ENCODE measurements at places on chromosomes 3 and 15.

DNA sequence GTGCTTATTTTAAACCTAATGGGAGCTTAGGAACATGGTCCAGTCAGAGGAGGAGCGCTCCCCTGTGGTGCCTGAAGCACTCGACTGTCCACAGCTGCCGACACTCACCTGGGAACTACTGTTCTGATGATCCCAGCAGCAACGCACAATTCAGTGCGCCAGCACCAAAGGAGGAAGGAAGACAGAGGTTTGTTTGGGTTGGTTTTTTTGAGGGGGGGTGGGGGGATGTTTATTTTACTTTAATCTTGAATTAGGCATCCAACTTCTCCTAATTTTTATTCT is 48.8 kb upstream of the VGLL4 start:
- DNase-seq: no peak

- no peak for DNase-seq
Observed at GRCh38 chr3:98962951-98963350, 61.5 kb upstream of the DCBLD2 start.

DNA sequence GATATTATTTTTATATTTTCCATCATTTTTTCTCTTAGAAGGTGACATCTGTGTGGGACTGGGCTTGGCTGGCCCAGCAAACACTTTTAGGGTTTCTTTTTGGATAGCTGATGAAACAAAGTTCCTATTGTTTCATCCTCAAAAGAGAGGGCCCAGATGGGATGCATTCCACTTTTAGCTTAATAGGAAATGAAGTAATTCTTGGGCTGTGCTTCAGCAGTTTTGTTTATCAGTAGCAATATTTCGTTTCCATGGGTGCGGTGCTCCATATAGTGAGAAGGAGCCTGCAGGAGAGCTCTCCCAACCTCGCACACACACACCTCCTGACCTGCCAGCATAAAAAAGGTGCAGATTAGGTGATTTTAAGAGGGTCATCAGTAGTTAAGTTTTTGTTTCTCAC is 147.5 kb downstream of the AKAP13 start:
- no peak for DNase-seq

- no peak for DNase-seq
Observed at GRCh38 chr15:48862705-48863104, 15.2 kb upstream of the EID1 start.

- DNase-seq: no peak
Observed at GRCh38 chr3:163347944-163348343, 1730.4 kb downstream of the SI start.

DNA sequence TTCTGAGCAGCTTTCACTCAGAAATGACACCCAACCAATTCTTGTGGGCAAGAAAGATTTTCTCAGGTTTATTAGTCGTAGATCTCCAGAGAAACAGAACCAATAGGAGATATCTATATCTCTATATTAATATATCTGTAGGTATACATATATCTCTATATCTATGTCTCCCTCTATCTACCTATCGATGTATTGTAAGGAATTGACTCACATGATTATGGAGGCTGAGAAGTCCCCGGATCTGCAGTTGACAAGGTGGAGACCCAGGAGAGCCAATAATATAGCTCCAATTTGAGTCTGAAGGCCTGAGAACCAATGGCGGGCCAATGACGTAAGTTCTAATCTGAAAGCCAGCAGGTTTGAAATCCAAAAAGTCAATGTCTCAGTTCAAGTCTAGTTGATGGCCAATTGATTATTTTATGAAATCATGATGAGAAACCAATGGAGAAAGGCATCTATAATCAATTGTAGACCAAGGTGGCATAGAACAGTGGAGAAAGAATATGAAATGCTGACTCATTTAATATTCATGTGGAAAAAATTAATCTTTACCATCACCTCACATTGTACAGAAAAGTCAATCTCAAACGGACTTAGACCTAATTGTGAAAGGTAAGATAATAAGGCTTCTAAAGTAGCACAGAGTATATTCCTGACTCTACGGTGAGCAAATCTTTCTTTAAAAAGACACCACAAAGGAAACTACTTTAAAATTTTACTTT is 65.6 kb upstream of the CHRNA7 start:
- DNase-seq: no peak

GRCh38 chr15:69666921-69667811 is 214.5 kb downstream of the RPLP1 start:
- DNase-seq: no peak

GRCh38 chr3:16614033-16615031 is 9.1 kb upstream of the DAZL start:
- no peak for DNase-seq

GRCh38 chr3:188926741-188927511 is 244.8 kb upstream of the TPRG1 start:
- no peak for DNase-seq

DNA sequence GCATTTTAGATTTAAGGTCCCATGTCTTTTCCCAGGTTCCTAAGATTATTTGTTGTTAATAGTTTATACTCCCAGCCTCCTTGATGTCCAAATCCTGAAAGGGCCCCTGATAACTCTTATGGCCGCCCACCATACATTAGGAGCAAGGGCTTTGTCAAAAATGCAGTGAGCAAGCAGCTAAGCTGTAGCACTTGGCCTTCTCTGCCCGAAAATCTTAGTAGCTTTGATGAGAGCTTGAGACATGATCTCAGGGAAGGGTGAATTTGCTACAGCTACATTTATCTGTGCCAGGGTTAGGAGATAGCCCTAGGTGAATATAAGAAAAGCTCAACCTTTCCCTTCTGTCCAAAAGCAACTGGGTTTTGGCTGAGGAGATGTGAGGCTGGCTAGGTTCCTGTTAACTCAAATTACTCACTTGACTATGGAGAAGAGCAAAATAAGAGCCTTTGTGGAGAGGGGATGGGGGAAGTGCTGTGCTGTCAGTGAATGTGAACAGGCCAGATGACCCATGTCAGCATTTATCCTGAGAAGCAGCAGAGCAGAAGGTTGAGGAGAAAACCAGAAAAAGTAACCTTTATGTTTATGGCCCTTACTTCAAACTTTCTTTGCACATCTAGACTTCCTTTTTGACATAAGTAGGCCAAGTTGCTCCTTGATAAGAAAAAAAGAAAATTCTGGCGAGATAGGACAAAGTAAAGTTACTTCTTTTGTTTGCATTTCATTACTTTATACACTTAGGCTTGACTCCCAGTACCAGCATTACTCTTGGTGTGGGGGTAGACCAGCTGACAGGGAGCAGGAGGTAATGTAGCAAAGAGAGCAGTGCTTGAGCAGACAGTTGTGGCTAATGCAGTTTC is 21.1 kb downstream of the MAPK6 start:
- no peak for DNase-seq

DNA sequence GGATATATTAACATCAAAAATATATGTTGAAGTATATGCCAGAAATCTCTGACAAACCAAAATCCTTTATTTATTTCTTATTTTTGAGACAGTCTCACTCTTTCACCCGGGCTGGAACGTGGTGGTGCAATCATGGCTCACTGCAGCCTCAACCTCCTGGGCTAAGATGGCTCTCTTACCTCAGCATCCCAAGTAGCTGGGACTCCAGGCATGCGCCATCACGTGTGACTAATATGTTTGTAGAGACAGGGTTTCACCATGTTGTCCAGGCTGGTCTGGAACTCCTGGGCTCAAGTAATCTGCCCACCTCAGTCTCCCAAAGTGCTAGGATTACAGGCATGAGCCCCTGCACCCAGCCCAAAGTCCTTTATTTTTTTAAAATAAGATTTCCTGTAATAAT is 11.9 kb downstream of the FAIM start:
- DNase-seq: no peak

DNA sequence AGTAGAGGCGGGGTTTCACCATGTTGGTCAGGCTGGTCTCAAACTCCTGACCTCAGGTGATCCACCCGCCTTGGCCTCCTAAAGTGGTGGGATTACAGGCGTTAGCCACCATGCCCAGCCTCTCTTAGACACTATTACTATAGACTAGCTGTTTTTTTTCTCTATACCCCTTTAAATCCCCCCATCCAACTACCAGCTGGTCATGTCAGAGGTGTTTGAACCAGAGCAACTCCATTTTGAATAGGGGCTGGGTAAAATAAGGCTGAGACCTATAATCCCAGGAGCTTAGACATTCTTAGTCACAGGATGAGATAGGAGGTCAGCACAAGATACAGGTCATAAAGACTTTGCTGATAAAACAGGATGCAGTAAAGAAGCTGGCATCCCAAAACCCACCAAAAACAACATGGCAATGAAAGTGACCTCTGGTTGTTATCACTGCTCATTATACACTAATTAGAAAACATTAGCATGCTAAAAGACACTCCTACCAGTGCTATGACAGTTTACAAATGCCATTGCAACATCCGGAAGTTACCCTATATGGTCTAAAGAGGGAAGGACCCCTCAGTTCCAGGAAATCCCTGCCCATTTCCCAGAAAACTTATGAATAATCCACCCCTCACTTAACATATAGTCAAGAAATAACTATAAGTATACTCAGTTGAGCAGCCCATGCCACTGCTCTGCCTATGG is 57.8 kb upstream of the GPD1L start:
- no peak for DNase-seq

DNA sequence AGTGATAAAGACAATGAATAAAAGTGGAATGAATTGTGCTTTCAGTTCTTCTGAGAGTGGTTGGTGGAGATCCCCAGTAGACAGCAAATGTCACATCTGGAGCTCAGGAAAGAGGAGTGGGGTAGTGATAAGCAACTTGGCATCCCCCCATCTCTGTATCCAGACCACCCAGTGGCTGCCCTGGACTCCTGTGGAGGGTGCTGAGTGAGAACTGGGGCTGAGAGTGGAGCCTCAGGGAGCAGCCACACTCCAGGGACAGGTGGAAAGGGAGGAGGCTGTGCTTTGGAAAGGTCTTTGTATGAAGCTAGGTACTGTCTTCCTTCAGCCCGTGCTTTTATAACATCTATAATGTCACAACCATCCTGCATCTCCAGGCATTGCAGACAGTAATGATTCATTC is 85.6 kb upstream of the RASGRF1 start:
- no peak for DNase-seq

GRCh38 chr3:172104471-172105072 is 65.2 kb downstream of the FNDC3B start:
- DNase-seq: no peak

GRCh38 chr15:38040615-38041014 is 106.2 kb downstream of the TMCO5A start:
- DNase-seq: no peak

DNA sequence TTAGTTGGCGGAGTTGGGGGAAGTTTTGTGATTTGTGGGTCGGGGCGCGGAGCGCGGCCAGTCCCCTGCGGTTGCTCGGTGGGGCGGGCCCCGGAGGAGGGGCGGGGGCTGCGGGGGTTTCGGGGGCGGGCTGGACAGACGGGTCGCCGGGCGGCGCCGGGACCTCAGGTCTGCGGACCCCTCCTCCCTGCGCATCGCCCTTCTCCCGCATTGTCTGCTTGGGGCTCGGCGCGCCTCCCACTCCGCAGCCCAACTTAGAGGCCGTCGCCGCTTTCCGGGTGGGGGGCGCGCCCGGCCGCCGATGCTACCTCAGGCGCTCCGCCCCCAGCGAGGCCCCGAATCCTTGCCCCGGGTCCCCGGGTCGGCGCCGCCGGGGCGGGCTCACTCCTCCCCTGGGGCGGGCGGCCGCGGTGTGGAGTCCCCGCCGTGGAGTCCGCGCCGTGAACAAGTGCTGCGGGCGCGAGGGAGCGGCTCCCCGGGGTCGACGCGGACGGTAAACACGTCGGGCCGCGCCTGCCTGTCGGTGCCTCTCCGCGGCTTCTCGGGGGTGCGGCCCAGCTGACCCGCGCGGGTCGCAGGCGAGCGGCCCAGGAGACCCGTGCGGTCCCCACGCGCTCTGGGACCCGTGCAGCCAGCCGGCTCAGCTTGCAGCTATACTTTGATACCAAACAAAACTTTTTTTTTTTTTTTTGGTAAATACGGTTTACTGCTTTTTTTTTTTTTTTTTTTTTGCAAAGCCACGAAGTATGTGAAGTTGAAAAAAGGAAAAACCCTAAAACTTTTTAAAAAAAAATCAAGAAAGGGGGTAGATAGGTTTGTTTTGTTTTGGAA is 624 bp downstream of the AKAP13 start:
- DNase-seq: peak; percentile 10

- DNase-seq: no peak
Observed at GRCh38 chr3:46615050-46615775, 2.9 kb downstream of the FAM240A start.

GRCh38 chr3:186945255-186945823 is 15.0 kb downstream of the ST6GAL1 start:
- no peak for DNase-seq

GRCh38 chr3:5673521-5673920 is 486.0 kb downstream of the EDEM1 start:
- no peak for DNase-seq

DNA sequence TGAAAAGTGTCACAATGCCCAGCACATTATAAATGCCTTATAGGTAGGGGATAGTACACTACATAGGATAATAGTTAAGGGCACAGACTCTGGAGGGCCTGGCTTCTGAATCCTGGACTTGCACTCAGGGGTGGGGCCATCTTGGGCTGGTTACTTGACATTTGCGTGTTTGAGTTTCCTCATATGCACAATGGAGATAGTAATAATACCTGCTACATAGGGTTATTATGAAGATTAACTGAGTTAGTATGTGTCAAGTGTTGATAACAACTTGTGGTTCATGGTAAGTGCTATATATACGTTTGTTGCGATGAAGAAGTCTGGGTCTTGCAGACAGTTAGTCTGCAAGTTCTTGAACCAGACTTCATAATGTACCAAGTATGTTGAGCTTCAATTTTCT is 37.0 kb downstream of the MITF start:
- no peak for DNase-seq

DNA sequence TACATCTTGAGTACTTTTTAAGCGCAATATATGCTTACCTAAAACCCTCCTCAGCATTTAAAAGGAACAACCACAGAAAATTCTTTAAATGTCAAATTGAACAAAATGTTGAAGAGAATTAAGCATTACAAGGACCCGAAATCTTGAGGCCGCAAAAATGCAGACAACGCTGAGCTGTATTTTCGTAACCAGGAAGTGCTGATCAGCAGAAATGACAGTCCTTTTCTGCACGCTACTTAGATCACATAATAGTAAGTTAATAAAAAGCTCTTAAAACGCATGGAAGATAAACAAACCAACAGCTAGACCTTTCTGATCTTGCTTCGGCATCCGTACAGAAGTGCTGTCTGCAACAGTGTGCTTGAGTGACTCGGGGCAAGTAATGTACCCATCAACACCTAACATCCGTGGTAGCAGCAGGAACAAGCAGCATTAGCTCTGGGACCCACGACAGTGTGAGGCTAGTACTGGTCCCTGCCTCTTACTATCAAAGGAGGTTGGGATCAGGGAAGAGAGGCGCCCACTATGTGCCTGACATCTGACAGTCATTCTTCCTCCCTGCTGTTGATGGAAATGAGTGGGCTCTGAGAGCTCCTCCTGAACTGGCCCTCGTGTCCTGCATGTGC is 1.8 kb upstream of the SSUH2 start:
- no peak for DNase-seq
